GM04504 (cell line): ENCODE measurements at places on chromosomes 3 and 15.

GRCh38 chr3:150311156-150311555, 96.9 kb upstream of the TSC22D2 start:
- no peak for DNase-seq

GRCh38 chr15:34271493-34271892, 46.7 kb downstream of the EMC4 start:
- DNase-seq, result peak; percentile 62

GRCh38 chr15:99424978-99425656, 140.7 kb upstream of the MEF2A start:
- peak; percentile 58 for DNase-seq

DNA sequence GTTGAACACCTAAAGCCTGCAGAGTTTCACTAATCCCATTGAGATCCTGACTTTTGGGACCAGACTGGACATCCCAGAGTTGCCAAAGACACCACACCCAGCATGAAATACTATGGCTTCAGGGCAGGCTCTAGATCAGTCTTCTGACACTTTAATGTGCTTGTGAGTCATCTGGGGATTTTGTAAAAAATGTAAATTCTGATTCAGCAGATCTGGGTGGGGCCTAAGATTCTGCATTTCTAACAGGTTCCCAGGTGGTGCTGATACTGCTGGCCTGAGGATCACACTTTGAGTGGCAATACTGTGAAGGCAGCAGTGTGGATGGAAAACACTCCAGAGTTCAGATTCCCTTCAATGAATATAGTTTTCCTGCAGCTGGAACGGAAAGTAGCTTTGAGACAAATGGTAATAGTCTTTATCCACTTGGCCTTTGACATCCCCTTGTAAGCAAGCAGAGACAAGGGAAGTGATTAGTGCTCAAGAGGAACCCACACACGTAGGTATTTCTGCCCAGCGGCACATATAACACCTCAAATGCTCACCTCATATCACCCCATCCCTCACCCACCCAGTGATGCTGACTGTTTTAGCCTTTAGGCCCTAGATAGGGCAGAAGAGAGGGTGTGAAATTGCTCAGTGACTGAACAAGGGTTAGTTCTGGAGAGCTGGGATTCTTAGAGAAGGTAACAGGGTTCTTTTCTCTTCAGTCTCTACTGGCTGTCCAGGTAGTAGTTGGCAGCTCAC, 51.5 kb upstream of the GSK3B start:
- peak; percentile 81 for DNase-seq

GRCh38 chr3:56917361-56918110, 115.8 kb upstream of the ARHGEF3 start:
- DNase-seq, result no peak

- DNase-seq, result no peak
Measured at GRCh38 chr3:49661281-49661680, 12.9 kb upstream of the APEH start.

- DNase-seq, result no peak
Measured at GRCh38 chr3:154901278-154901677, 178.8 kb upstream of the MME start.

- peak; percentile 15 for DNase-seq
Measured at GRCh38 chr3:178137831-178138230, 398.4 kb upstream of the KCNMB2 start.

- no peak for DNase-seq
Measured at GRCh38 chr3:116951610-116952009, 242.0 kb downstream of the TUSC7 start.

DNA sequence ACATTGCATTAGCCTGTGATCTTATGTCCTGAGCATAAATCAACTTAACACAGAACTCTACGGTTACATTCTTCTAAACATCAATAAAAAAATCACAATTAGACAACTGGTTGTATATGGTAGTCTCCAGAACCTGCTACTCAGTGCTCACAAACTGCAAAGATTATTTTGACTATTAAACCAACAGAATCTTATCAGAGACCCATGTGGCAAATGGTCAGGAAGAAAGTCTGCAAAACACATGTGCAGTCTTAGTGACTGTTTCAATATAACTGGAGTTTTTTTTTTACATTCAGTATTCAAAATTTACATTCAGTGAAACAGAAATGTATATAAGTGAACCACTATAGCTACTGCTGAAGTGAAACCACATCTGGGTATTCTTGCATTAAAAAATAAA, 27.3 kb upstream of the PYGO1 start:
- DNase-seq, result no peak

GRCh38 chr3:14510838-14511622, 29.1 kb downstream of the GRIP2 start:
- DNase-seq, result no peak

DNA sequence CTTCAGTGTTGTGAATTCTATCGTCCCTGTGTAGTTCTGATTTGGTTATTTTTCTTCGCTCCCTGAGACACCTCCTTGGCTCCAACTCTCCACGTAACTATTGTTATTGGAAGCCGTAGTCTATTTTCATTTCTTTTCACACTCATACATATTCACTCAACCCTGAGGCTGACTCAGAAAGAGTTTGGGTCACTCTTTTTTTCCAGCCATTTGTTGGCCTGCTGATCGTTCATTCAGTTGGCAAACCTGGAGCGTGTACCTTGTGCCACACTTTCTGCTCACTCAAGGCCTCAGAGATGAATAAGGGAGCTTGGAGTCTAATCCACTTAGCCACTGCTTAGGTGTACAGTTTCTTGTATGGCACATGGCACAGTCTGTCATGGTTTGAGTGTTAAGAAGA, 22.4 kb downstream of the GYG1 start:
- DNase-seq, result no peak

DNA sequence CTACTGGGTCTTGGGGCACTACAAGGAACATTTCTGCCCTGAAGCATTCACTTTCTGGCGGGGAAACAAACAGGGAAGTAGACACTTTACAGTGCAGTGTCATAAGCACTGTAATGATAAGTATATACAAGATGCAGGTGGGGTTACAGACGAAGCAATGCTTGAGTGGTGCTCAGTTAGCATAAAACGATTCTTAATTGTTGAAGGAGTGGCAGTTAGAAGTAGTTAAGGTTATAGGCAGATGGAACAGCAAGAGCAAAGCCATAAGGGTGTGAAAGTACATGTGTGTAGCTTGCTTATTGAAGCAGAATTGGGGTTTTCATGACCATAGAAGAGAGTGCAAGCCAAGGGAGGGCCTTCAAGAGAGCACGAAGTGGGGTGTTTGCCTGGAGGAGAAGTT, 46.2 kb downstream of the SLC25A26 start:
- DNase-seq, result no peak

GRCh38 chr15:74434263-74435136, 742 bp upstream of the SEMA7A start:
- no peak for DNase-seq

- DNase-seq, result no peak
Measured at GRCh38 chr15:72193836-72194396, 3.7 kb downstream of the GRAMD2A start.

DNA sequence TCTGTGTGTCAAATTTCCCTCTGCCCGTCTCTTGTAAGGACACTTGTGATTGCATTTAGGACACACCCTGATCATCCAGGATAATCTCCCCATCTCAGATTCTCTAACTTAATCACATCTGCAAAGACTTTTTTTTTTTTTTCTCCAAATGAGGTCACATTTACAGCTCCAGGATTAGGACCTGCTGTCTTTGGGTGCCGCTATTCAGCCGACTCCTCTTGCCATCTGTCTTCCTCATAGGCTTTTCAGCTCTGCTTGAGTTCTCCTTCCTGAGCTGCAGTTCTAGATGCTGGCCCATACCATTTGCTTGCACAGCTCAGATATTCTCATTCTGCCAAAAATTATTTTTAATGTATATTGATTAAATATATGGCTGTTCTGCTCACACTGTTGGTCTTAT, 94.3 kb upstream of the TLE3 start:
- no peak for DNase-seq

GRCh38 chr15:83372434-83372891, 74.7 kb upstream of the SH3GL3 start:
- DNase-seq, result no peak

DNA sequence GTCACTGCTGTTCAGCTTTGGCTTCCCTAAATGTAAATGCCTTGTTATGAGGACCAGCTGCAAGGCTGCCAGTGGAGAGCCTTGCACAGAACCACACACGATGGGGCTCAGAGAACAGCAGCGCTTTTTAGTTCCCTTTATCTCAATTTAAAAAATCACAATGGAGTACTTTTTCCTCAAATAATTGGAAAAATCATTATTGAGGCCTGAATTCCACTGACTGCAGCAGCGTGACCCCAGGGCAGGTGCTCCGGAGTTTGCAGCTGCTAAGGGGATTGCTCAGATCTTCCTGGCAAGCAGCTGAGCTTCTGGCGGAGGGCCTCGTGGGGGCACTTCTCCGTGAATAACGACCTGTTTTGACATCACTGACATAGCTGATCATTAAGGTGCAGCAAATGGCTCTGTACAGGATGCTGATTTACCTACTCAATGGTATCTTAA, 245.6 kb upstream of the TRIM42 start:
- DNase-seq, result no peak

DNA sequence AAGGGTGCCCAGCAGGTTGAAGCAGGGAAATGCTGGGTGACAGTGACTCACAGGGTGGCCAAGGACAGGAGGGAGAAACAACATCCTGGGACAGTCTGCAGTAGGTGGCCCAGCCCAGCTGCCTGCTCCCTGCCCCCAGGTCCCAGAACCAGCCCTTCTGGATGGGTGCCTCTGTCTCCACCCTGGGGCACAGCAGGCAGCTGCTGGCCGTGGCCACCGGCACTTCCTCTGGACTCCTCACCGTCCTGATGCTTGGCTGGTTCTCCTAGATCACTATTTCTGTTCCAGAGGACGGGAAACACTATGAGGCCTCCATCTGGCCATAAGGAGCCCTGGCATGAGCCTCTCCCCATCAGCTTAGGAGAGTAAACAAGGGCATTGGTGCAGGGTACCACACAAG, 258.9 kb downstream of the XXYLT1 start:
- DNase-seq, result no peak

DNA sequence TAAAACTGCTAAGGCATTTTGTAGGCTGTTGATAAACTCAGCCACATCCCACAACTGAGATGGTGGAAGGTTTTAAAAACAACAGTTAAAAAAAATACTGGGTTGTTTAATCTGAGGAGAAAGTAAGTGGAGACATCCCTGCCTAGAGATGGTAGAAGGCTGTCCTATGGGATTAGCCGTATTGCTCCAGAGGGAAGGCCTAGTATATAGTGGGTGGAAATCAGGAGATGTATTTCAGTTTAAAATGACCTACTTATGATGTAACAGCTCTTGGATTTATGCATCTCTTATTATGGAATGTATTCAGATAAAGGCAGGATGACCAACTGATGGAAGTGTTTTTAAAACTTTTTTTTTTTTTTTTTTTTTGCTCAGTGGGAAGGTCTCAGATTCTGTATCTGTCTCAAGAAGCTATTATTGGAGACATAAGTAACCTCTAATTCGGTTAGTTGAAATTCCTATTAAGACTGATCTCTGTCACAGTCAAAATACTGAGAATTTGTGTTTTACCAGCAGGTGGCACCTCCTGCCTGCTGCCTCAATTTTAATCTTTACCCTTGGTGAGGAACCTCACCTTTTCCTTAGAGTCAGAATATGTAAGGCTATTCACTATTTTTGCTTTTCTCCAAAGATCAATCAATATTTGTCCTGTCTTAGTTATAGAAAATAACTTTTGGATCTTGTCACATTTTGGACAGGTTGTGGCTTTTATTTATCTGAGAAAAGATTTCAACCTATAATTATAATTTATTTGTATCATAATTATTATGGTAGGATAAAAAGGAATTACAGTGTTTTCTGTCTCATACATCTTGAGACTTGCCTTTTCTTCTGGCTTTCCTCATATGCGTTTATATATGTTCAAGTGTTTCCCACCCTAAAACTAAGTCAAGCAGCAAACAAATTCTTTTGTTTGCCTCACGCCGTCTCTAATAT, 63.0 kb downstream of the VPS8 start:
- DNase-seq, result peak; percentile 4

- peak; percentile 8 for DNase-seq
Measured at GRCh38 chr3:42473083-42473932, 29.1 kb upstream of the VIPR1 start.

DNA sequence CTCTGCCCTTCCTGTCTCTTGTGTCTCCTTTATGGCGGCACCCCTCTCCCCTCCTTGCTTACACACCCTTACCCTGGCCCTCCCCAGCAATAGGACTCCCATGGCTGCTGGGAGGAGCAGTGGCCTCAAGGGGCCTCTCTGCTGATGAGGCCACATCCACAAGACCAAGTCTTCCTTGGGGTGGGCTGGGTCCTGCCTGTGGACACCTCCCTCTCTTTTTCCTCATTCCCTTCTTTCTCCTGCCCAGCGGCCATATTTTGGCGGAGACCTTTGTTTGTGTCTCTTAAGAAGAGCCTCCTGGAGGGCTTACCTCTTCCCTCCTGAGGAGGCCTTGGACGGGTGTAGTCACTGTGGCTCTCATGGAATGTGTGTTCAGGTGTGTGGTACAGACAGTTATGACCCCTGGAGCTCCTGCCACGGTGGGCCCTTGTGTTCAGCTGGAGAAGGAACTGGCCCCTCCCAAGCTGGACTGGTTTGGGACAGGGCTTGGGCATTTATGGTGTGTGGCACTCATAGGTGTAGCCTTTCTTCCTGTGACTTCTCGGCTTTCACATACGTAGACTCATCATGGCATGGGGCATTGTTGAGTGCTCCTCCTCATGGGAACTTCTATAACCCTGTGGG, 56.6 kb upstream of the APEH start:
- DNase-seq, result no peak

DNA sequence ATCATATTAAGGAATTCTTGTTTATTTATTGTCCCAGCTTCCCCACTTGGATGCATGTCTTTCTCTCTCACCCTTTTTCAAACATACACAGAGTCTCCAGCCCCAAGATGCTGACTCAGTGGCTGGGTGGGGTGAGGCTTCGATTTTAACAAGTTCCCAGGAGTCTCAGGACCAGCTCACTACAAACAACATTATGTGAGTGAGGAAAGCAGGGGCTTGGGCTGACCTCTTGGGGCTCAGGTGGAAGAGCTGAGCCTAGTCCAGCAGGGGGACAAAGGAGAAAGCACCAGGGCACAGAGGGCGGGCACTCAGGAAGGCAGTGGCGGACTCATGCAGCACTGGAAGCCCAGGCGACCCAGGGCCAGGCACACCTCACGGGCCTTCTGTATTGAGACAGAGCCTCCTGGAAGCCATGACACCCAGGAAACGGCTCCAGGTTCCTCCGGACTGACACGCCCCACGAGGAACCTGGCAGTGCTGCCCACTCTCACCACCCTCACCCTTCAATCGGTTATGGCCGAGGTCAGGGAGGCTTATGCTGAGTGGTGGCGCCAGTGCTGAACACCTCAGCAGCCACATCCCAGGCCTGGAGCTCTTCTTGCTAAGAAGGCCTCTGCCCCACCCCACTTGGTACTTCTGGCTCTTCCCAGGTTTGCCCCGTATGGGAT, 97.4 kb downstream of the LRIG1 start:
- no peak for DNase-seq

DNA sequence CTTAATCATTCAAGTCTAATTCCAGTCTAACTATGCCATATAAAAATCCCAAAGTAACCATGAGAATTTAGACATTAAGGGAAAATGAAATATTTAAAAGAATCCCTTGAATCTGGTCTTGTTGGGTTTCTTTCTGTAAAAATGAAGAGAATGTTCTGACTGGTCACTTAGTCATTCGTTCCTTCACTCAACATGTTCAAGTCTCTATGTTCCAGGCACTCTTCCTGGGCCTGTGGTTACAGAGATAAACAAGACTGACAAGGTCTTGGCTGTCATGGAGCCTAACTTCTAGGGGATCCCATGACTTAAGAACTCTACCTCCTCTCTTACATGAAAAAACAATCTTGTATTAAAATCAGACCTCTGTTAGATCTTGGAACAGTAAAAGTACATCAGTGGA, 638.6 kb upstream of the TBL1XR1 start:
- DNase-seq, result peak; percentile 54
